Nephron progenitor cell (in vitro differentiated cells): ENCODE measurements at places on chromosomes 6 and 20.

DNA sequence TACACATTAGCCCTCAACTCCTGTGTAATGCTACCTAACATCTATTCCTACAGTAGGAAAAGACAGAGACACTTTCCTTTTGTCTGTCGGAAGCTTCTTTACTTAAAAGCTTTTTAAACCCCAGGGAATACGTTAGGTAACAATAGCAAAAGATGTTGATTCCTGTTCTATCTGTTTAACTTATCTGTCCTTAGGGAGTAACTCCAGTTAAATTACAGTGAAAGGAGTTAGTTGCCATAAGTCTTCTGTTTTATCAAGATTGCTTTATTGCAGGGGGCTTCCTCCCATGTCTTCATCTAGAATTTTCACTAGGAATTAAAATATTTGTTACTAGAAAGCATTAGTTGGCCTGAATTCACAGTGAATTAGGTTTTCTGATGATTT, 26.2 kb downstream of the TOP1 start:
- DNase-seq: no peak

- no peak for DNase-seq
These were observed 31.2 kb upstream of the HBS1L start for GRCh38 chr6:135085700-135086413.

GRCh38 chr6:41269166-41269565, 17.3 kb downstream of the TREM1 start:
- DNase-seq: no peak

- DNase-seq: no peak
These were observed 461.6 kb downstream of the ADGRB3 start for GRCh38 chr6:69096681-69097080.

DNA sequence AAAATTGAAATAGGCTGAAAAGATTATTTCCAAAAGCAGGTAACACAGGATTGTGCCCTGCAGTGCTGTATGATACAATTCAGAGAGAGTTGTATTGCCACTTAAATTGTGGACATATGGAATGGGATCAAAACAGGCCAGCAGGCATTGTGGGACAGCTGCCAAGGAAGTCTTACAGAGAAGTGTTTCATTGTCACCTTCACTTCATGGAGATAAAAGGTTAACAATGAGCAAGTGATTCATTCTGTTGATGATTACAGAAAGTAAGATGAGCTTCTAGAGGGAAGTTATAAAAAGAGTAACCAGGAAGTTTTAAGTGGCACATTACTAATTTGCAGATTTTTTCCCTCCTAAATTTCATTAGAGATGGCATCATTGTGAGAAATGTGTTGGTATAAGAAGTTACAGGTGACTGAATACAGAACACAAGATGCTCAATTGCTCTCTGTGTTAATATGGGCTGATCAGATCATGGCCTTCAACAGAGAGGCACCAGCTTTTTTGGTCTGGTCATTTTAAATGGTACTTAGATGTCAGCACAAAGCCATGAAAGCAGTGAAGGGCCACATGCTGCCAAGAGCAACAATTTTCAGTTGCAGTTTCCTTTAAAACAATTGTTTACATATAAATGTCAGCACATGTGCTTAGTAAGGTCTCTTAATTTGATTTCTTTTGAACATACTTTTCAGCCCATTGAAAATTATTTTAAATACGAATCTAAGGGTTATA, 402.5 kb upstream of the FKBP1C start:
- DNase-seq: no peak

DNA sequence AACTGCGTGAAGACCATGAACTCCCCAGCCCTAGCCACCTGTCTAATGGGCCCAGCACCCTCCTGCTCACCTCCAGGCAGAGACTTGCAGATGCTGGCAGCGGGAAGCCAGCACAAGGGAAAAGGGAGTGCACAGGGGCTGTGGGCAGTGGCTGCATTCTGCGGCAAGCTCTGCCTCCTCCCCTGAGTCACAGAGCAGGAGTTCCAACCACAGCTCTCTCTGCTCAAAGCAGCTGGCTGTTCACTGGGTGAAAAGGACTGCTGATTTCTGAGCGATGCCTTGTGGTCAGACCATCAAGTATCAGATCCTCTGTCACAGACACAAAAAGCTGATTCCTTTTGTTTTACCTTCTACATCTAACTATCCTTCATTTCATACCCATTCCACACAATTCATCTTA, 10.5 kb downstream of the NKX2-2 start:
- DNase-seq: no peak

GRCh38 chr6:26472549-26473290, 15.0 kb downstream of the BTN2A1 start:
- DNase-seq: no peak

GRCh38 chr6:13355043-13355945, 27.0 kb upstream of the TBC1D7 start:
- DNase-seq: no peak

DNA sequence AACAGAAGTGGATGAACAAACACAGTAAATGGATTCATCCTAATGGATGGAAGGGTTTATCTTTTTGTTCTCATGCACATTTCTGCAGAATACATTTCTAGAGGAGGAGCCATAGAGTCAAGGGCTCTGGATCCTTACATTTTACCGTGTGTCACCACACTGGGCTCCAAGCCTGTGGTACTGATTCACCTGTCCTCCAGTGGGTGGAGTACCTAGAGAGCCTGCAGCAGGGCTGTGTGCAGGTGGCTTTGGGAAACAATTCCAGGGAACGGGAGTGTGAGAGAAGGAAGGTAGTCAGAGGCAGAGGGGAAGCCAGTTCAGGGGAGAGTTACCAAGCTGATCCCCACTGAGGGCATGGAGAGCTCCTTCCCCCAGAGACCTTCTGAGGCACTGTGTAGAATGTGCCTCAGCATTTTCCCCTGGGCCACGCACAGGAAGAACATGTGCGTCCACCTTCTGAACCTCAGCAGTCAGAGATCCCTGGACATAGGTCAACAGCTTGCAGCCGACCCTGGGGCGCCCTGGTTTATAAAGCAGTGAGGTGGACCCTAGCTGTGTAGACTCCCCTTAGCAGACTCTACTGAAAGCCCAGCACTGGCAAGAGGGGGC, 85.3 kb upstream of the SLC22A23 start:
- DNase-seq: no peak

DNA sequence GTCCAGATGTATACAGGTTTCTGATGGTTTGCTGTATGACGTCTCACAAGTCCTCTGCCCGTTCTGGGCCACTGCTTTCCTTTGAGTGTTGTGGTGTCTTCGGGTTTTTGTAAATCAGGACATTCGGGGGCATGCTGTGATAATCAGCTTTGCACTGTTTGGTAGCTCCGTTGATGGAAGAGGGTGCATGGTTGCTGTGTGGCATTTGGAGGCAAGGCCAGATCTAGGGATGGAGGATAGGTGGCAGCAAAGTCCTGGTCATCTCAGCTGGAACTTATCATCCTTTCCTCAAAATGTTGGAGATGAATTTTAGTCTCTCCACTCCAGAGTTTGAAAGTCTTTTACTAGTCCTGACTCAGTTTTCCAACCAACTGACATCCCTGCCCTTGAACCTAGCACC, 91.0 kb downstream of the SCP2D1 start:
- DNase-seq: no peak

DNA sequence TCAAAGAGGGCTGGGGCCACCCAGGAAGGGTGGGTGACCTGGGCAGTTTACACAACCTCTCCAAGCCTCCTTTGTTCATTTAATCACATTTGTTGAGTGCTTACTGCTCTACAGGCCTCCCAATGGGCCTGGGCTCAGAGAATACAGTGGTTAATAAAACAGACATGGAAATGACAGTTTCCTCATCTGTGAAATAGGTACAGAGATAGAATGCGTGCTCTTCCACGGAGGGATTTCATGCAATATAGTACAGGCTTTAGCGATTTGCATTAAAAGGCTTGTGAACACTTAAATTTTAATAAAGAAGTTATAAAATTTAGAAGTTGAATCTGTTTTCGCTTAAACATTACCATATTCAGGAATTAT, 802 bp upstream of the FERMT1 start:
- no peak for DNase-seq

GRCh38 chr6:21997119-21998037, 299.5 kb downstream of the PRL start:
- DNase-seq: no peak

DNA sequence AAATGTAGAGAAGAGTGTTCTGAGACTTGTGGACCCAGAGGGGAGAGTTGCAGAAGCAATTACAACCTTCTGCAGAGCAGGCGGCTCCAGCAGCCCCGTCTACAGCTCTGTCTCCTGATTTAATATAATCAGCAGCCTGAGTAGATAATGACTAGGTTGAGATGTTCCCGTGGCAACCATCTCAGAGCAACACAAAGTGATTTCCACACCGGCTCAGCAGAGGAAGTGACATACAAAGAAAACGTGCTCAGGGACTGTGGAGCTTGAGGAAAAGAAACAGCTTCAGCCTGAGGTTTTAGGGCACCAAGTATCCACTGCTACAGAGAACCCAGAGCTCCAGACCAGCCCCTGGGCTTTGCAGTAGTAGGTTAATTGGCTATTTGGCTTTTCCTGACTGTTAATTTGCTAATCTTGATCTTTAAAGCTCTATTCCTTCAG, 136.4 kb downstream of the MTFR2 start:
- DNase-seq: peak; percentile 17

DNA sequence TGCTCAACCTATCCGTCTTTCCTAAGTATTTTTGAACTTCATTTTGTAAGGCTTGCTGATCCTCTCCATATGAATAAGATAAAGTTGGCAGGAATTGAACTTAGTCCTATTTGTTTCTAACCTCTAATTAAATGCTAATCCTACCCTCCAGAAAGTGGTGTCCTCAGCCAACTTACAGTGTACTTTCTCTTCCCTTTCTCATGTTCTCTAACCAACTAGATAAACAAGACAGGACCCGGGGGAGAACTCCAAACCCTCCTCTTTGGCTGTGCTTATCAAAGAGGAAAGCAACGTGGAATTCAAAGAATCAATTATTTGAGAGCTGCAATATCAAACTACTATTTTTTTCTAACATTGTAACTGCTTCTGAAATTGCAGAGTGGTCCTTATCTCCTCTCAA, 56.5 kb upstream of the NRSN1 start:
- DNase-seq: no peak

GRCh38 chr6:161434921-161435747, 161.3 kb upstream of the AGPAT4 start:
- DNase-seq: no peak

DNA sequence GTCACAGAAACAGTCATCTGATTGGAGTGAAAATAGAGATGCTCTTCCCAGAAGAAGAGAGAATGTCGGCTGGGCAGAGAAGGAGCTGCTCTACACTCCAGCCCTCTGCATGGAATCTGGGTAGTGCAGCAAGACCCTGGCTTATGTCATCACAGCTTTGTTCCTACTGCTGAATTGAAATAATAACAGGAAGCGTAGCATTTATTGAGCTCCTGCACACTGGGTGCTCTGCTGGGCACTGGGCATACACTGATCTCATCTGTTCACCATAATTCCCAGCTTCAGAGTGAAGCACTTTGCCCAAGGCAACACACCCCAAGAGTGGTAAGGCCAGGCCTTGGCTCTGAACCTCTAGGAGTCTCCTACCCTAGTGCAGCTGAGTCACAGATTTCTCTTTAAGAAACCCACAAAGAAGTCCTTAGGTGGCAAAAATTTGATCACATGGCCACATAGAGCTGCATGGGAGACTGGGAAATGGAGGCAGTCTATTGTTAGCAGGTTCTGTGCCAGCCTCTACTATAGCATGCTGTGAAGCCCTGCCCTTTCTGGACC, 3.9 kb upstream of the SDCBP2 start:
- no peak for DNase-seq

DNA sequence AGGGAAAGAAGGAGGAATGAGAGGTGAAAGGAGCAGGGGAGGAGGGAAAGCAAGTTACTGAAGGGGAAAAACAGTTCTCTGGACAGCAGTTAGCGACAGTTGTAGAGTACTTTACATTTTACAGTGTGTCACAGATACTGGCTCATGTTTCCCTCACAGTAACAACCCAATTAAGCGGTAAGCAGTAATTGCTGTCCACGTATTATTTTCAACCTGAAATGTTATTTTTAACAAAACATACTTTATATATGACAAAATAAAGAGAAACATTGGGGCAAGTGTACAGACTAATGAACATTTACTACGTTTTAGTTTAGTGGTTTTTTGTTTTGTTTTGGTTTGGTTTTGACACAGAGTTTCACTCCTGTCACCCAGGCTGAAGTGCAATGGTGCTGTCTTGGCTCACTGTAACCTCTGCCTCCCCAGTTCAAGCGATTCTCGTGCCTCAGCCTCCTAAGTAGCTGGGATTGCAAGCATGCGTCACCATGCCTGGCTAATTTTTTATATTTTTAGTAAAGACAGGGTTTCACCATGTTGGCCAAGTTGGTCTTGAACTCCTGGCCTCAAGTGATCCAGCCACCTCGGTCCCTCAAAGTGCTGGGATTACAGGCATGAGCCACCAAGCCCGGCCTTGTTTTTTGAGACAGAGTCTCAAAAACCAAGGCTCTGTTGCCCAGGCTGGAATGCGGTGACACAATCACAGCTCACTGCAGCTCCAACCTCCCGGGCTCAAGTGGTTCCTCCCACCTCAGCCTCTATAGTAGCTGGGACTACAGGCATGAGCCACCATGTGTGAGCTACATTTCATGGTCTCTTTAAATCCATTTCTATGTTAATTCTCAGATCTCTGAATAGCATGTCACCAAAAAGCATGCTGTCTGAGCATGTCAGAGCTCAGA, 22.6 kb upstream of the BTN3A2 start:
- DNase-seq: no peak

- DNase-seq: no peak
These were observed 9.2 kb upstream of the TFAP2A start for GRCh38 chr6:10424040-10424439.

DNA sequence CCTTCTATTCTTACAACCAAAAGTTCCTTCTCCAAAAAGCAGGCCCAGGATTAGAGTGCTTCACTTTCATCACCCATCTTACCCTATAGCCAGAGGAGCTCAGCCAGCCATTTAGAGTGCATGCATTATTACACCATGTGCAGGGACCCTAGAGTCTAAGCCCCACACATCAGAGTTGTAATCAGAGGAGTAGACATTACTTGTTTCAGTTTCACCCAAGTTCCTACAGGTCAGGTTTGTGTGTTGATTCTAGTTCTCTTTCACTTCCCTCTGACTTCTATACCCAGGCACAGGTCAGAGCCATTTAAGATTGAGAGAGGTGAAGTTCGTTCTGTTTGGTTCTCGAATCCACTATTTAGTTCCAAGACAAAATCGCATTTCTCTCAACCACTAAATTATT, 16.3 kb upstream of the ARFGEF3 start:
- DNase-seq: no peak

GRCh38 chr6:126716032-126716431, 376.1 kb downstream of the CENPW start:
- DNase-seq: no peak

DNA sequence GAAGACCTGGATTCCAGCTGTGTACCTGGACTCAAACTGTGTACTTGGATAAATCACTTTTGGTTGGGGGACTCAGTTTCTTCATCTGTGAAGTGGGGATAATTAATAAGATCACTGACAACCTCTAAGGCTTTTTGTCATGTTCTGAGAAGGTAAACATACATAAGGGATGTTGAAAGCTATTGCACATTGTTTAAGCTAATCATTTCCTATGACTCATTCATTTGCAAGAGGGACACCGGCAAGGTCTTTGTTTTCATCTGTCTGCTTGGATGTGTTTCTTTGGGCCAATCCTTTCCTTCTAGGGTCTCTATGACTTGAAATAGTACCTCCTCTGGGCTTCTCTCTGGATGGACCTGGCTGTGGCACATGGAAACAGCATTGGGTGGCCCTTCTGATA, 6.8 kb downstream of the PROKR2 start:
- no peak for DNase-seq

GRCh38 chr6:112839525-112839961, 492.4 kb downstream of the RFPL4B start:
- DNase-seq: no peak
